ENCODE measurements at places on chromosomes 11 and 22. TPM values are rescaled to one million over a fixed set of nuclear protein-coding genes. Genes with fewer than 3 reads are reported as not detected.
A peak's percentile ranks its signal among the peaks of the same experiment; 100 is the strongest.

GRCh38 chr22:45551310-45552016 is 48.8 kb downstream of the FBLN1 start:
- no peak for DNase-seq

The CSF2RB gene
- 2.9 TPM for polyA plus RNA-seq

The ART1 gene
- 0.18 TPM for polyA plus RNA-seq

DNA sequence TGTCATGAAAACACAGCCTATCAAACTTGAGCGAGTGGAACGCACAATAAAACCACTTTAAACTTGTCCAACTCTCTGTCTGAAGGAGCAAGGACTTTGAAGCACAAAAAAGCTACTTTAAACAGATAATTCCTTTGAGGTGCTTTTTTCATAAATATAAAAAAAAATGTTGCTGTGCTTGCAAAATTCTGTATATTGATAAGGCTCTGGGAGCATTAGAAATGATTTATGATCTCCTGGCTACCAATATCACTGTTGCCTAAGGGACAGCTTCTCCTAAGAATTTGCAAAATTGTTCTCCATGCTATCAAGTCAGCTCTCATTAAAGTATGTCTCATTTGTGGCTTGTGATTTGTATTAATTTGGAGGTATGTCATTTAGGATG is 37.6 kb upstream of the LDLRAD3 start:
- no peak for DNase-seq

- no peak for DNase-seq
Measured at GRCh38 chr11:3929649-3930048, 74.2 kb downstream of the STIM1 start.

DNA sequence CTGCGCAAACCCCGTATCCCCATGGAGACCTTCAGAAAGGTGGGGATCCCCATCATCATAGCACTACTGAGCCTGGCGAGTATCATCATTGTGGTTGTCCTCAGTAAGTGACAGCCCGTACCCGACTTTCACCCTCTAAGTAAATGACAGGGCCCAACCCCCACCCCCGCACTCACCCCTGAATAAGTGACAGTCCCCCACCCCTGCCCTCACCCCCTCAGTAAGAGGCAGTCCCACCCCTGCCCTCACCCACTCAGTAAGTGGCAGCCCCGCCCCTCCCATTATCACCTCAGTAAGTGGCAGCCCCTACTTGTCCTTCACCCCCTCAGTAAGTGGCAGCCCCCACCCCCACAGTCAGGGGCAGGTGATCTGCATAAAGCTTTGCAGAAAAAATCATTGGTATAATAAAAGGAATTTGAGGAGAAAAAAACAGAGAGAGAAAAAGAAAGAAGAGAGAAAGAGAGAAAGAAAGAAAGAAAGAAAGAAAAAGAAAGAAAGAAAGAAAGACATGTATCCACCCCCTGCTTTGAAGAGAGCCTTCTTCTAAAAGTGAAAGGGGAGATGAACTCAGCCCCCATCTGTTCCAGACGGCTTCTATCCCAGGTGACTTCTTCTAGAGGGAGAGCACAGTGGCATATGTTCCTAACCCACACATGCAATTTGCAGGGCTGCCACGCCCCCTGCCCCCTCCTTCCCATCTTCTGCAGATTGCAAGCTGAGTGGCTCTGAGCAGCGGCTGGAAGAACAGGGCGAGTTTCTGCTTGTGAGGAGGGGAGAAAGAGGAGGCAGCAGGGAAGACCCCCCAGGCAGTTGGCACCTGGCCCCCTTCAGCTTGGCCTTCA is 12.5 kb upstream of the SMIM35 start:
- DNase-seq = no peak

DNA sequence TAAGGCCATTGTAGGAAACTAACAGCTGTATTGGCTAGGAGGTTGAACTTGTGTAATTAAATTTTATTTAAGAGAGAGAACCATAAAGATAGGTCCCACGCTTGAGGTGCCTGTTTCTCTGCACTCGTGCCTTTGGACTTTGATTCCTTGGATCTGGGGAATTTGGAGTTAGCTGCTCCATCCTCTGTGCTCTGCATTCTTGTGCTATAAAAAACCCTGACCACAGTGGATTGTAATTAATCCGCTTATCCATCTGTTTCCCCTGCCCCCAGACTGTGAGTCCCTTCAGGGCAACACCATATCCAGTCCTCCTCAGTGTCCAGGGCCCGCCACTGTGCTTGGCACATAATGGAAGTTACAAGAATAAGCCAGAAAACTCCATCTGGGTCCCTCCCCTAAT is 169.8 kb downstream of the SPON1 start:
- DNase-seq = no peak

DNA sequence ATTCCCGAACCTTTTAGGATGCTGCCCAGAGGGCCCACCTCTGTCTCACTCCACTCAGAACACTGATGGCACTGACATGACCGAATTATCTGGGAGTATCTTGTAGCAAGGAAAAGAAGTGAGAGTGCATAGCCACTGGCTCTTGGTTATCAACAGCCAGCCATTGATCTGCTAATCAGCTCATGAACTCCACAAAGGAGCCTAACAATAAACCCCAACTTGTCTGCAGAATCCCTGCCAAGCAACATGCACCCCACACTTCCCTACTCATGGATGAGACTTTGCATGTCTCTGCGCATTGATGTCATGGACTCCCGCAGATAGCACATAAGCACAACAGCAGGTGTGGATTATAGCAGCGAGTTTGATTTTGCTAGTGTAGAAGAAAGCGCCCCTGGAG is 1538.9 kb upstream of the RAG2 start:
- no peak for DNase-seq

GRCh38 chr11:78815831-78816230 is 241.2 kb upstream of the NARS2 start:
- no peak for DNase-seq

The PIH1D2 gene
- 11.0 TPM for polyA plus RNA-seq

The ZFPL1 gene
- 27.9 TPM for polyA plus RNA-seq

DNA sequence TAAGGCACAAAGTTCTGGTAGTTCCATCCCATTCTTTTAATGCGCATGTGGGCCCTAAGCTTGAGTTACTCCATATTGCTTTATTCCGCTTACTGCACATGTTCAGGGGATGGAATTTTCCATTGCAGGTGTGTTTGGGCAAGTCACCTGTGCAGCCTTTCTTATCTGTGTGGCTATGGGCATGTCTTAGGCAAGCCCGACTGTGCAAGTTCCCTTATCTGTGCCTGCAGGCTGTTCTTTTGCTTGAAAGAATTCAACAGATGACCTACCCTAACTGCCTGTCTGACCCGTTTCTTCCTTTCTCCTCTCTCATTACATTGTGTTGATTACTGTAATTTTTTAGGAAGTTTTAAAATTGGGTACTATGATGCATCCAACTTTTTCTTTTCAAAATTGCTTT is 363.6 kb downstream of the TTC28 start:
- DNase-seq = no peak

The NEFH gene
- polyA plus RNA-seq = 11.7 TPM

The HTR3A gene
- polyA plus RNA-seq = not detected

GRCh38 chr22:26004477-26004876 is 164.8 kb upstream of the SEZ6L start:
- no peak for DNase-seq

The OR5B21 gene
- not detected for polyA plus RNA-seq

GRCh38 chr11:67032830-67033551 is 10.1 kb downstream of the SYT12 start:
- no peak for DNase-seq

DNA sequence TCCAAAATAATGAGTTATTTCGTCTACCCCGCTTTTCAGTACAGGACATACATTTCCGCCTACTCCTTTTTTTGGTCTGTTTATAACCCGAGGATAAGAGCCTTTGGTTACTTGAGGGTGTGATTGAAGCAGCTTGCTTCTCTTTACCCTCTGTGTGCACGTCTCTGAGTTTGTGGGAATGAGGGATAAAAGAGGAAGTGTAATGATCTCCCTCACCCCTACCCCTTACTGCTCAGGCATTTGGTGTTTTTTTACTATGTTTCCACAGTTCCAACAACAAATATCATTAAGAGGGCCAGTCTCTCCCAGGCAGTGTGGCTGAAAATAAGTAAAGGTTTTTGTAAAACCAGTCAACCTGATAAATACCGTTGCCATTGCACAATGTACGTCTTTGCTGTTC is 83.2 kb upstream of the GAL start:
- no peak for DNase-seq

- no peak for DNase-seq
Measured at GRCh38 chr11:36060926-36061325, 117.1 kb downstream of the LDLRAD3 start.

GRCh38 chr11:11998091-11998781 is 10.2 kb downstream of the DKK3 start:
- DNase-seq = no peak

DNA sequence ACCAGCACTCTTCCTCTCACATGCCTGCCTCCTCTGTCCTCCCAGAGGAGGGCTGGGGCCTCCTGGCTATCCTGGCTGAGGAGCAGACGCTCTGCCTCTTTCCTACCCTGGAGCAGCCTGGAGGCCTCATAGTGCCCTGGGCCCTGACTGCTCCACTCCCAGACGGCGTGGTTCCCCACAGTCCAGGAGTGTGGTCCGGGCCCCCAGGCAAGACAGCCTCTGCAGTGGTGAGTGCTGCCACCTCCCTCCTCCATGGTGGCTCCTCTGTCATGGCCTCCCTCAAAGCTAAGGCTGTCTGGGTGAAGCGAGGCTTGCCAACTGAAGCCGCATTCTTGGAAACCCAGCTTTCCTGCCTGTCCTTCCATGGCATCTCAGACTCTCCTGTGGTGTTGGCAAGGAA is 19.8 kb downstream of the GAB4 start:
- DNase-seq = no peak

DNA sequence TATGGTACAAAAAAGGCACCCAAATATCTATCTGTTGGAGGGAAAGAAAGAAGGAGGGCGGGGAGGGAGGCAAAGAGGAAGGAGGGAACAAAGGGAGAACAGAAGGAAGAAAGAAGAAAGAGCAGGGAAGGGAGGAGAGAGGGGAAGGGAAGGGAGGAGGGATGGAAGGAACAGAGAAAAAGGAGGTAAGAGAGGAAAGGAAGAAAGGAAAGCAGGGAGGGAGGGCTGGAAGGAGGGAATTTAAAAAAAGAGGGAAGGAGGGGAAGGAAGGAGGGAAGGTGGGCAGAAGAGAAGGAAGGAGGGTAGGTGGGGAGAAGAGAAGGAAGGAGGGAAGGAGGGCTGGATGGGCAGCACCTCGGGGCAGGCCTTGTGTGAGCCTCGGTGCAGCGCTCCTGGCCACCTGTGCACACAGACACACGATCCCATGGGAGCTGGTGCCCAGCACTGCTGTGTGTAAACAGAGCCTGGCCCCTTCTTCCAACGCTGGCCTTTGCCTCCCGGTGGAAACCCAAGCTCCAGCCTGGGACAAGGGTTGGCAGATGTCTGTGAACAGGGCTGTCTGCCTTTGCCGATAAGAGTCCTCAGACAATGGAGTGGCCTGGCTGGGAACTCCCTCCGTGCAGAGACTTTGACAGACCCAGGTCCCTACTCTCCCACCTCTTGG is 23.2 kb downstream of the SMIM38 start:
- no peak for DNase-seq

DNA sequence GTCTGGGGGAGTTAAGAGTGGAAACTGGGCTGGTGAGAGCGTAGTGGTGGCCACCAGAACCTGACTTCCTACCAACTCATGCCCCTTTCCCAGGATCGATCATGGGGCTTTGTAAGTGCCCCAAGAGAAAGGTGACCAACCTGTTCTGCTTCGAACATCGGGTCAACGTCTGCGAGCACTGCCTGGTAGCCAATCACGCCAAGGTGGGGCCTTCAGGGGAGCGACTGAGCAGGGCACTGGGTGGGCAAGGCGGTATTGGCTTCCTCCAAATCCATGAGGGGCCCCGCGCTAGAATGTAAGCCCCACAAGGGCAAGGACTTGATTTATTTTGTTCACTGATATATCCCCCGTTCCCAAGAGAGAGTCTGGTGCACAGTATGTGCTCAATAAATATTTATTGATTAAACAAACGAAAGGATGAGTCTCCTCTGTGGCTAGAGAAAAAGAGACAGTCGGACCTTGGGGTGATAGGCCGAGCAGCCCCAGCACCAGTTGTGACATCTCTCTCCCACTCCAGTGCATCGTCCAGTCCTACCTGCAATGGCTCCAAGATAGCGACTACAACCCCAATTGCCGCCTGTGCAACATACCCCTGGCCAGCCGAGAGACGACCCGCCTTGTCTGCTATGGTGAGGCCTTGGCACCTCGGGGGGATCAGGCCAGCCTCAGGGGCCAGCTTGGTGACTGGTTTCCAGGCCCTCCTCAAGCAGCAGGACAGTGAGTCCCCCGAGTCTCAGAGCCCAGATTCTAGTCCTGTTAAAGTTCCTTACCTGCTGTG is 765 bp downstream of the ZFPL1 start:
- no peak for DNase-seq

GRCh38 chr11:16169956-16170847 is 186.1 kb downstream of the SOX6 start:
- DNase-seq = no peak

- no peak for DNase-seq
Measured at GRCh38 chr11:94241896-94242295, 62.5 kb upstream of the IZUMO1R start.

GRCh38 chr22:39684702-39685281 is 114.2 kb downstream of the CACNA1I start:
- no peak for DNase-seq

GRCh38 chr11:22433094-22433455 is 94.9 kb downstream of the SLC17A6 start:
- no peak for DNase-seq

The RTN4RL2 gene
- polyA plus RNA-seq = 3.1 TPM

DNA sequence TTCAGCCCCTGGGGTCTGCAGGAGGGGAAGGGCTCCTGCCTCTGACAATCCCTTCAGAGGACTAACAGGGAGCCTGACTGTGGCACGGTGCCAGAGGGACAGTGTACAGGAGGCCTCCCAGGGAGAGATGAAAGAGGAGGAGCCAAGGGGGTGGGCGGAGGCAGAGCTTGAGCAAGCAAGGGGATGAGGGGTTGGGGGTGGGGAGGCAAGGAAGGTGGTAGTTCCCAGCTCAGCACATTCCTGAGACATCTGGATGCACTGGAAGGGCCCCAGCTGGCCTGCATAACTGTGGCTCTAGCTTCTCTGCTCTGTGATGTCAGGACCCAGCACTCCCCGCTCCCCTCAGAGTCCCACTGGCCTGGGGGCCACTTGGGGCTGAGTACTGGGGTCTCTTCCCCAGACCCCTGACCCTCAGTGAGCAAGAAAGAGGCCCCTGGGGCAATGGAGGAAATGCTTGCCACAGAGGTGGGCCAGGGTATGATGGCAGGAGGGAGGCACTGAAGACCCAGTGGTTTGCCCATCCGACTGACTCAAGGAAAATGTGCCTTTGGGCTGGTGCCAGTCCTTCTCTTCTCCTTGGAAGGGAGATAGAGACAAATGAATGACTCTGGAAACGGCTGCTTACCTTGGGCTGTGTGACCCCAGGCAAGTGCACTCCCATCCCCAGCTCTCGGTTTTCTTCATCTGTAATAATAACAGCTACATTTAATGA is 13.3 kb downstream of the CREB3L1 start:
- peak; percentile 86 for DNase-seq

The KDM4E gene
- polyA plus RNA-seq = 0.35 TPM

DNA sequence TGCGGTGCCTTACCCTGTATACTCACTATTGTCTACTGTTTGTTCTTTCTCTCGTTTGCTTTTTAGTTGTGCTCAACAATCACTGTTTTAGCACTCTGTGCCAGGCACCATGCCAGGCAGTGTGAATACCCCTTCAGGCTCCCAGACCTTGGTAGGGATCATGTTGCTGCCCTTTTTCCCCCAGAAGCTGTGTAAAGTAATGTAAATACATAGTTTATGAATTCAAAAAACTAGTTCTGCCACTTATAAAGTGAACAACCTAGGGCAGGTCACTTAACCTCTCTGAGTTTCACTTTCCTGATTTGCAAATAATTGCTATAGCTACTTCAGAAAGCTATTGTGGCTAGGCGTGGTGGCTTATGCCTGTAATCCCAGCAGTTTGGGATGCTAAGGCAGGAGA is 81.0 kb upstream of the CTSC start:
- no peak for DNase-seq

- peak; percentile 65 for DNase-seq
Measured at GRCh38 chr11:95702526-95702925, 87.1 kb downstream of the FAM76B start.
